ENCODE measurements at places on chromosomes 11 and 22. TPM values are rescaled to one million over a fixed set of nuclear protein-coding genes. Genes with fewer than 3 reads are reported as not detected.

FAT3 gene
- total RNA-seq, result 20.9 TPM

OR9G1 gene
- not detected for total RNA-seq

PHOX2A gene
- total RNA-seq, result not detected

IGLL5 gene
- not detected for total RNA-seq

SAA1 gene
- not detected for total RNA-seq

TRIM51 gene
- not detected for total RNA-seq

KCNK4 gene
- total RNA-seq, result not detected

ZNRF3 gene
- total RNA-seq, result 12.0 TPM

DAGLA gene
- 1.1 TPM for total RNA-seq

DKK3 gene
- 23.9 TPM for total RNA-seq

ADM gene
- 3.8 TPM for total RNA-seq
